ENCODE measurements at places on chromosomes 7 and 10.

- no peak for DNase-seq
These were observed 40.6 kb upstream of the ECHDC3 start for GRCh38 chr10:11701451-11702095.

- no peak for DNase-seq
These were observed 39.5 kb downstream of the FAM53B start for GRCh38 chr10:124704428-124705380.

- DNase-seq: no peak
These were observed 4.9 kb upstream of the UPK3B start for GRCh38 chr7:76505168-76506080.

DNA sequence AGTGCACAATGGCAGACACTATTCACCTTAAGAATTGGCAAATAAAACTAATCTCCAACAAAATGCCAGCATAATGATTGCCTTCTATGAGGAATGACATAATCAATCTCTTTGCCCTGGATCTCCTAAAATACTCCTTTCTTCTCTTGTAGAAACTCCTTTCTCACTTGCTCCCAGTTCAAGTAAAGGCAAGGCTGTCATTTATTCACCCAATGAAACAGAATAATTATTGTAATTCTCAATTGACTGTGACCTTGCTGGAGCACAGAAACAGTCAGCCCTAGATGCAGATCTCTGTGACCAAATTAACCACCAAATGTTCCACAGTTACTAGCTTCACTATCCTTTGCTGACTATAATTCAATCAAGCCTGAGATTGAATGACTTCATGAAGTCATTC is 99.3 kb downstream of the SEMA3C start:
- DNase-seq: no peak

DNA sequence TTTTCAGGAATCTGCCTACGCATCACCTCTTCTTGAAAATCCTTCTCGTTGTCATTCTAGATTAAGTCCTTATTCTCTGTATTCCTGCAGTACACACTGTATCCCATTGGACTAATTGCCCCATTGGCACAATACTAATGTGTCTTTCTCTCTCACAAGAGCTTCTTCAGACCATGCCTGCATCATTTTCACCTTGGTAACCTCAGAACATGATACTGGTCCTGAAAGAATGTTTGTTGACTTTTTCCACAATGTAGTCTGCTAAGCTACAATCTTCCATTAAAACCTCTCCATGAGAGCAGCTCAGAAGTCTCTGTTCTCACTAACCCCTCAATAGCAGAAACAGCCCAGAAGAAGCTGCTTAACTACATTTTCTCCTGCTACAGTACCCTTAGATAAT is 270.7 kb downstream of the PCDH15 start:
- no peak for DNase-seq

Measured in NCI-H1092 (cell line).